ENCODE measurements at places on chromosomes 2 and 18.

DNA sequence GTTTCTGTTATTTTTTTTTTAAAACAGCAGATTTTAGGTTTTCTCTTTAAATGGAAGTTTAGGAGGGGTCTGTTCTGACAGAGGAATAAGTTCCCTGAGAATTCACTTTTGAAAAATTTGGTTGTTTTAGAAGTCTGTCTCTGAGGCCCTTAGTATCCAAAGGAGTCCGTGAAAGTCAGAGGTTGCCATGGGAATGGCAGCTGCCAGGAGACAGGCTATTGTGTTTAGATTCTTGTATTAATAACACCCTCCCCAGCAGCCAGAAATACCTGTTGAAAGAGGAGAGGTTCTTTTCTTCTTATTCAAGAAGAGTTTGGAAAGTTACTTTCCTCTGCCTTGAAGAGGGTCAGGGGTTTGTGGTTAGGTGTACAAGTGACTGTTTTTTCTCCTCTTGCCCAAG lies 29.5 kb downstream of the TNP1 start:
- no peaks in the 10 kb centered on the region for H3K36me3 ChIP-seq
- H3K27me3 ChIP-seq, result no peaks in the 10 kb centered on the region
- no peak overlapping the region for H3K4me3 ChIP-seq
- H3K27ac ChIP-seq, result no peak overlapping the region

GRCh38 chr2:174078275-174078674 lies 113.1 kb upstream of the SP3 start:
- no peak overlapping the region for H3K27ac ChIP-seq
- no peaks in the 10 kb centered on the region for H3K36me3 ChIP-seq
- no peaks in the 10 kb centered on the region for H3K4me1 ChIP-seq
- H3K27me3 ChIP-seq, result no peaks in the 10 kb centered on the region

DNA sequence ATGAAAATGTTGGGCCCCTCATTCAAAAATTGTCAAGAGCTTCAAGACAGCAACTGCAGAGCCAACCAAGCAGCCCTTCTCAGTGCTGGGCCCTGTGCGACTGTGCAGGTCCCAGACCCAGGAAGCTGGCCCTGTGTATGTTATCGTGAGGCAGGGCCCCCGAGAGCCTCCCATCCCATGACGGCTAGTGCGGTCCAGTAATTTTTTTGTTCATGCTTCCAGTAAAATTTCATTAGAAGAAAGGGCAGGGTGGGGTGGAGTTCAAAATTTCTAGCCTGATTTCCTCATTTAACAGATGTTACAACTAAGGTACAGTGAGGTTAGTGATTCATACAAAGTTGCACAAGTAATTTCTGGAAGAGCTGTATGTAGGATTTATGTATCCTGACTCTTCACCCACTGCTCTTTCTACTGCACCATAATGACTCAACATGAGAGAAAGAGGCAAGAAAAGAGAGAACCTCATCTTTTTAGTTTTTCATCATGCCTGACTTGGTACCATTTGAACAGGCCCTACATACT lies 105.5 kb downstream of the ZEB2 start:
- H3K27me3 ChIP-seq, result no peaks in the 10 kb centered on the region
- H3K4me1 ChIP-seq, result no peaks in the 10 kb centered on the region
- DNase-seq, result peak; percentile 75
- peaks cover 11% of the 10 kb centered on the region for H3K36me3 ChIP-seq
- H3K4me3 ChIP-seq, result no peak overlapping the region

DNA sequence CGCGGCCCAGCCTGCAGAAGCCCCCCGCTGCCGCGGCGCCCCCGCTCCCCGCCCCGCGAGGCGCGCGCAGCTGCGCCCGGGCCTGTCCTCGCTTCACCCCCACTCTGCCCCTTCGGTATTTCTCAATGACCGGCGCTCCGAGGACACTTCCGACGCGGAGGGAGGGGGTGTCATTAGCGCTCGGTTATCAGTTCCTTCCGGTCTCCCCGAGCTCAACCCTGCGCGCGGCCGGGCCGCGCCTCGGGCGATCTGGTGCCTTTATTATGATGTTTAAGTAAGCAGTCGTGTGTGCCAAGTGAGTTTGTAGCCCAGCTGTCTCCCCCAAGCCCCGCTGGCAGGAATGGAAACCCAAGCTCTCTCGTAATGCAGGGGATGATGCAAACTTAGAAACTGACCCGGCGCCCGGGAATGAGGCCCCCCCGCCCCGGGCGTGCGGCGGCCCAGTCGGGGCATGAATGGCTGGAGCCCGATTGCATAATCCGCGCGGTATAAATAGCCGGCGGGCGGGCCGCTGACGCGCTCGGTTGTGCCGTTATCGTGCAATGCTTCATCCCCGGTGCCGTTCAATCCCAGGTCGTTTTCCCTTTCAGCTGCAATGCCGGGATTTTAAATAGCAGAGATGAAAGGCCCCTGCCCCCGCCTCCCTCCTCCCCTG lies 3.9 kb upstream of the SPRED2 start:
- peak overlapping the region; percentile 96 for H3K27ac ChIP-seq
- H3K36me3 ChIP-seq, result no peaks in the 10 kb centered on the region
- no peaks in the 10 kb centered on the region for H3K4me1 ChIP-seq

DNA sequence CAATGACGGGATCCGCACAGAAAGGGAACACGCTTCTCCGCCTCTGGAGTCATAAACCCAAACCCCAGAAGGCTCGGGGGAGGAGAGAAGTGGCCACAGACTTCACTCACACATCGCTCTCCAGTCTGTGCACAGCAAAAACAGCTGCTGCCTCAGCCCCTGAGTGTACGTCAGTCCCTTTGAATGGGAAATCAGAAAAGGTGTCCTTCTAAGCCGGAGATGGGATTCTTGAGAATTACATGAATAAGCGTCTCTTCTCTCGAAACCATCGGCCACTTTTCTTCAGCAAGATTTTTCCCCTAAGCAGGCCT lies 78.3 kb downstream of the PDCL3 start:
- no peaks in the 10 kb centered on the region for H3K27me3 ChIP-seq
- no peak for DNase-seq
- H3K36me3 ChIP-seq, result no peaks in the 10 kb centered on the region
- no peak overlapping the region for H3K27ac ChIP-seq
- H3K4me1 ChIP-seq, result no peaks in the 10 kb centered on the region

- no peaks in the 10 kb centered on the region for H3K36me3 ChIP-seq
- H3K27ac ChIP-seq, result no peak overlapping the region
- H3K4me3 ChIP-seq, result no peak overlapping the region
Measured at GRCh38 chr2:156481312-156481711, 45.1 kb downstream of the GPD2 start.

- DNase-seq, result peak; percentile 64
- no peaks in the 10 kb centered on the region for H3K4me1 ChIP-seq
- H3K36me3 ChIP-seq, result no peaks in the 10 kb centered on the region
- peak overlapping the region; percentile 75 for H3K27ac ChIP-seq
Measured at GRCh38 chr2:24984912-24985311, 13.2 kb upstream of the DNAJC27 start.

DNA sequence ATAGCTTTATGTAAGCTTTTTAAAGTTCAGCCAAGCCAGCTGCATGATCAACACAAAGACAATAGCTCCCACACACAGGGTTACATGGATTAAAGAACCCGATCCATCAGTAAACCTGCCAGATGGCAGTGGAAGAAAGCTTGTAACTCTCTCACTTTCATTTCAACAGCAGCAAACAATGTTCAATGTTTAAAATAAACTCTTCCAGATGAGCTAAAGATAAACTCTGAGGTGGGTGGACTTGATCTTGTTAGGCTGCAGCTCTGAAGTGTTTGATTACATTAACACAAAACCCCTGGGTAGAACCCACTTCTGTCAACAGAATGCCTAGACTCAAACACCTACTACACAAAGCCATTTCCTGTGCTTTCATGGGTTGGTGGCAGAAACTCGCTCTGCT lies 13.9 kb downstream of the RDH14 start:
- H3K4me1 ChIP-seq, result no peaks in the 10 kb centered on the region
- no peaks in the 10 kb centered on the region for H3K36me3 ChIP-seq
- H3K4me3 ChIP-seq, result no peak overlapping the region
- no peak overlapping the region for H3K27ac ChIP-seq
- no peak for DNase-seq

DNA sequence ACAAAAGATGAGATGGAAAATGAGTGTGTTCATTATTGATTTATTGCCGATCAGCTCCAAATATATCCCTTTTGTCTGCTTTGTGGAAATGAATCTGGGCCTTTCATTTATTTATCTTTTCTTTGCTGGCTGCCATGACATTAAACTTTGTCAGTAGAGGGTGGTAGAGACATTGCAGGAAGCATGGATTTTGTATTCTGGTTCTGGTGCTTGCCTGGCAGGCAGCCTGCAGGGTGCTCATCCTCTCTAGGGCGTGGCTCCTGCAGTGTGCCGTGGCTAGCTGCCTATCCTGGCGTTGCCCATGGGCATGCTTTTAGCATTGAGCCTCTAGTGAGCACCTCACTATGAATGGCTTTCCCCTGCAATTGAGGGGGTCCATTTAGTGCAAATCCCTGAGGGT lies 593.1 kb downstream of the RNF144A start:
- no peak for DNase-seq
- H3K27ac ChIP-seq, result no peak overlapping the region
- no peaks in the 10 kb centered on the region for H3K36me3 ChIP-seq

- H3K4me1 ChIP-seq, result no peaks in the 10 kb centered on the region
- no peak overlapping the region for H3K4me3 ChIP-seq
- H3K27ac ChIP-seq, result no peak overlapping the region
- no peaks in the 10 kb centered on the region for H3K36me3 ChIP-seq
- H3K27me3 ChIP-seq, result no peaks in the 10 kb centered on the region
Measured at GRCh38 chr2:70473101-70473722, 80.4 kb downstream of the TGFA start.

DNA sequence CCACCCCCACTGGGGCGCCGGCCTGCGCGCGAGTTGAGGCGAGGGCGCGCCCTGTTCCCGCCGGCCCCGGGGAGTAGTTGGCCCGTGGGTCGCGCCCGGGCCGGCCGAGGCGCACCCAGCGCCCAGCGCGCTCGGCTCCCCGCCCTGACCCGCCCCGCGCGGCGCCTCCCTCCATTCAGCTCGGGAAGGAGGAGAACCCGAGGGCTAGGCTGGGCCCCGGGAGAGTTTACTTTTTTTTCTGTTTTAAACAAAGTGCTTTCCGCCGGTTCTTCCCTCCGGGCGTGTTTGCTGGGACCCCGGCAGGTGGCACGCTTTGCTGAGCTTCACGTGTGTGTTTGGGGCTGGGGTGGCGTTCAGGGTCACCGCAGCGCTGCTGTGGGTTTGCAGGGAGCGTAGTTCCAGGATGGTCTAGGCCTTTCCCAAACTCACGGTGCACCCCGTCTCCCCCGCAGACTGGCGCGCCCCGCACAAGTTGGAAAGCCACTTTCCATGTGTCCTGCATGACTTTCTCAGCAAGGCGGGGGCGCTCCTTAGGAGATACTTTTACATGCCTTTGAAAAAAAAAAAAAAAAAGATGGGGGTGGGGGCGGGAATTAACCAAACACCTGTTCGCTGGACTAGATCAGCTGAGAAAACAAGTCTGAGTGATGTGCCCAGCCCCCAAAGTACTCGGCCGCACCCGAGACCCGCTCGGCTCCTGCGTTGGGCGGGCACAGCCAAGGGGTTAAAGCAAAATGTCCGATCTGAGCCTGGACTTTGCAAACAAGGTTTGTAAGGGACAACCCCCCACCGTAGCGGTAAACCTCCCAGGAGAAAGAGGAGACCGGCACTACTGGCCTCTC lies 825 bp downstream of the ITGA6 start:
- H3K4me1 ChIP-seq, result peaks cover 33% of the 10 kb centered on the region
- peak overlapping the region; percentile 82 for H3K27ac ChIP-seq
- peak overlapping the region; percentile 79 for H3K4me3 ChIP-seq
- no peaks in the 10 kb centered on the region for H3K27me3 ChIP-seq

GRCh38 chr2:236178890-236179235 lies 10.7 kb upstream of the GBX2 start:
- no peaks in the 10 kb centered on the region for H3K4me1 ChIP-seq
- H3K4me3 ChIP-seq, result peak overlapping the region; percentile 33
- no peak for DNase-seq

DNA sequence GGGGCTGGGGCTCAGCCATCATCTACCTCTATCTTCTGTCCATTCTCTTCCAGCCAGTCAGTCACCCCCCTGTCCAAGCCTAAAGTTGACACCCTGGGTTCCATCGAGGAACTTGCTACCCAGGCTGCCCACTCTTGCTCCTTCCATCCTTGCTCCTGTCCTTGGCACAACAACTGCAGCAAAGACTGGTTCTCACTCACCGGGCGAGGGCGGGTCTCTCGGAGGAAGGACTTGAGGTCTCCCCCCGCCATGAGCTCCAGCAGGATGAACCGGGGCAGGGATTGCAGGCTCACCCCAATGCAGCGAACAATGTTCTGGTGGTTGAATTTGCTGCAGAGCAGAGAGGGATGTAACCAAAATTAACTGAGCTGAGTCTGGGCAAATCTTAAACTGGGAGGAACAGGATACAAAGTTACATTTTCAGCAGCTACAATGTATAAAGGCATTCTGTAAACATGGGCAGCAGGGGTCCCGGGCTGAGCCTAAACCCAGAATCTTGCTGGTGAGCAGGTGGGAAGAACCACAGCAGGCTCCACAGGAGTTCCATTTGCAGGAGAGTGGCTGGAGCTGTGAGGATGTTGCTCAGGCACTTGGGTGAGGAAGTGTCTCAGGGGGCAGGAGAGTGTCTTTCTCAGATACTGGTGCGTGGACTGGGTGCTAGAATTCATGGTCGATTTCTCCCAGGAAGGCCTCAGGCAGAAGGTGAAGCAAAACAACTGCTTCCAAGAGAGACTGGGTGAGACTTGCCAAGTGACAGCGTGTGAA lies 105.5 kb downstream of the CLIP4 start:
- no peaks in the 10 kb centered on the region for H3K36me3 ChIP-seq
- H3K27ac ChIP-seq, result no peak overlapping the region
- no peak for DNase-seq
- H3K4me3 ChIP-seq, result no peak overlapping the region

GRCh38 chr18:48715711-48716361 lies 177.0 kb downstream of the CTIF start:
- H3K27ac ChIP-seq, result peak overlapping the region; percentile 8
- H3K36me3 ChIP-seq, result no peaks in the 10 kb centered on the region
- H3K4me3 ChIP-seq, result no peak overlapping the region
- no peaks in the 10 kb centered on the region for H3K4me1 ChIP-seq

- H3K4me3 ChIP-seq, result no peak overlapping the region
- no peaks in the 10 kb centered on the region for H3K36me3 ChIP-seq
- no peak for DNase-seq
- H3K27me3 ChIP-seq, result no peaks in the 10 kb centered on the region
- no peaks in the 10 kb centered on the region for H3K4me1 ChIP-seq
- H3K27ac ChIP-seq, result no peak overlapping the region
Measured at GRCh38 chr2:66805016-66805865, 370.3 kb downstream of the MEIS1 start.

- H3K36me3 ChIP-seq, result no peaks in the 10 kb centered on the region
- no peaks in the 10 kb centered on the region for H3K4me1 ChIP-seq
- no peaks in the 10 kb centered on the region for H3K27me3 ChIP-seq
- DNase-seq, result no peak
Measured at GRCh38 chr2:69955029-69955428, 6.4 kb downstream of the ASPRV1 start.

Data from right atrium auricular region (tissue), 2 donors.